ENCODE measurements at places on chromosomes 5 and 9.

DNA sequence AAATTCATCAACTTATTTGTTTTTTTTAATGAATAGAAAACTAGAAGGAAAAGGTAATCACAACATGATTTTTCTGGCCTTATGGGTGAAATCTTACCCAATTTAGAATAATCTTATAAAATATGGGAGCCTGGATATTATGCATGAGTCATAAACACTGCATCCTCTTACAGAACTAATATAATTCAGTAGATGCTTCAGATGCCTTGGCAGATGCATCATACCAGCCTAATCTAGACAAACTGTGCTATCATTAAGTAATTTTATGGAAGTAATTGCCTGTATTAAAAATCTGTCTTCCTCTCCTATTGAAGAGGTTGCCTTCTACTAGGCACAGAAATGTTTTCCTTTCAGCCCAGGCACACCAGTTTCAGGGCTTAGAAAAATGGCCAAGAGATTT lies 2384.6 kb upstream of the WWC1 start:
- DNase-seq: no peak

DNA sequence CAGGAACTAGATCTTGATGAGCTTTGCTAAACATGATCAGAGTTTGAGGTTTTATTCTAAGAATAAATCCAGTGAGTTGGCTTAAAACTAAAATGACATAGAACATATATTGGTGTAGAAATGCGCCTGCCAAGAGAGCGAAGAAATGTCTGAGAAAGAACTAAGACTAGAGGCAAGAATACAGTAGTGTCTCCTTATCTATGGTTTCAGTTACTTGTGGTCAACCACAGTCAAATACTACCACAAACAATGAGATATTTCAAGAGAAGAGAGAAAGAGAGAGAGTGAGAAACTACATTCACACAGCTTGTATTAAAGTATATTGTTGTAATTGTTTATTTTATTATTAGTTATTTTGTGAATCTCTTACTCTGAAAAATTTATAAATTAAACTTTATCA lies 254.4 kb upstream of the CDH10 start:
- DNase-seq: no peak

- no peak for DNase-seq
These were observed 128.8 kb downstream of the FSTL4 start for GRCh38 chr5:133483406-133484090.

DNA sequence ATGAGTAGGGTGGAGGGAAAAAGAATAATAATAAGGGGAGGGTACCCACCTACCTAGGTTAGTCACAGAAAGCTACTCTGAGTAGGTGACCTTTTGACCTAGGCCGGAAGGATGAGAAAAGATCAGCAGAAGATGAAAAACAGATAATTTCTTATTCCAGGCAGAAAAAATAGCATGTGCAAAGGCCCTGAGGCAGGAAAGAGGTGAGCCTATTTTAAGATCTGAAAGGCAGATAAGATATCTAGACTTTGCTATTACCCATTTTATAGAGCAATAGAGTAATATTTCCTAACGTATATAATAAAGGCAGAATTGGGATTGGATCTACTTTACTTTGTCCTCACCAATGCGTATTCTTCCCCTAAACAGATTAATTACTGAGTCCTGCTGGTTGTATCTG lies 393.9 kb upstream of the MPDZ start:
- no peak for DNase-seq

- DNase-seq: no peak
These were observed 12.1 kb downstream of the TGFBI start for GRCh38 chr5:136040746-136041415.

DNA sequence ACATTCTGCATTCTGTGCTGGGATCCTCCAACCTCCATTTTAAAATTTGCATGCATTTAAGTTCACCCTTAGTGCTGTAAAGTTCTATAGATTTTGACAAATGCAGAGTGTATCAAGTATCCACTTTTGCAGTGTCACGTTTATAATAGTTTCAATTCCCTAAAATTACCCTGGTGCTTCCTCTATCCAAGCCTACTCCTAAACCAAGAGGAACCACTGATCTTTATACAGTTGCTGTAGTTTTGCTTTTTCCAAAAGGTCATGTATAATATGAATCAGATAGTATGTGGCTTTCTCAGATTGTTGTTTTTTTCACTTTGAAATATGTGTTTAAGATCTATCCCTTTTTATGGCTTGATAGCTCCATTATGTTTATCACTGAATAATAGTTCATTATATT lies 468.4 kb upstream of the CDH6 start:
- no peak for DNase-seq

DNA sequence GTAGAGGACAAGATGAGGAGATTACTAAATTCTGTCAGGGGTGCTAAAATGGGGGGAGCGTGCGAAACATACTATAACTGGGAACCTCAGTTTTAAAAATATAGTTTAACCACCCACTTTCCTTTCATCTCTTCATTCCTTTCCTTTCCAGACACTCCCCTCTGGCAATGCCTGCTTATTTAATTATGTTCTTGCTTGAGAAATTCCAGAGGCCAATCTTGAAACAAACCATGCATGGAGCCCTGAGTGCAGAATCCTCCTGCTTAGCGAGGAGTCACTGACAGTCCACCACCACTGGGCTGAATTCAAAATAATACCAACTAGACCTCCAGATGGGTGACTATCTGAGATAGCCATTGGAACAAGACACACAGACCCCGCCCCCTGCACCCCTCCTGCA lies 29.7 kb upstream of the C9orf72 start:
- no peak for DNase-seq

DNA sequence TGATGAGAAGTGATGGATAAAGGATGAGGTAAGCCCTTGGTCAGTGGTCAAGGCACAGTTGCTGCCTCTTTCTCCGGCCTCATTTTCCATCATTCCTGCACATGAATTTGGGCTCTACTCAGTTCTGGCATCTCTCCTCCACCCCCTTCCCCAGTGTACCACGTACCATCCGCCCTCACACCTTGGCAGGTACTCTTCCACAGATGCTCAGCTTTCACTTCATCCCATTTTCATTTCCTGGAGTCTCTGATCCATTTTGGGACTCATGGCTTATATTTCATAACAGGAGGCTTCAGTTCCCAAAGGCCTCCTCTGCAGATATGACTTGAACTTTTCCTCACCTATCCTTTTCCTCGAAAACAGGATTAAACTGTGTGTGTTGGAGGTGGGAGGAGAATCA lies 326.7 kb downstream of the ASTN2 start:
- DNase-seq: no peak

GRCh38 chr5:23742701-23743100 lies 235.3 kb downstream of the PRDM9 start:
- DNase-seq: no peak

GRCh38 chr5:139839918-139840317 lies 44.3 kb downstream of the PSD2 start:
- DNase-seq: no peak

GRCh38 chr5:51018423-51018822 lies 352.0 kb downstream of the PARP8 start:
- DNase-seq: no peak

DNA sequence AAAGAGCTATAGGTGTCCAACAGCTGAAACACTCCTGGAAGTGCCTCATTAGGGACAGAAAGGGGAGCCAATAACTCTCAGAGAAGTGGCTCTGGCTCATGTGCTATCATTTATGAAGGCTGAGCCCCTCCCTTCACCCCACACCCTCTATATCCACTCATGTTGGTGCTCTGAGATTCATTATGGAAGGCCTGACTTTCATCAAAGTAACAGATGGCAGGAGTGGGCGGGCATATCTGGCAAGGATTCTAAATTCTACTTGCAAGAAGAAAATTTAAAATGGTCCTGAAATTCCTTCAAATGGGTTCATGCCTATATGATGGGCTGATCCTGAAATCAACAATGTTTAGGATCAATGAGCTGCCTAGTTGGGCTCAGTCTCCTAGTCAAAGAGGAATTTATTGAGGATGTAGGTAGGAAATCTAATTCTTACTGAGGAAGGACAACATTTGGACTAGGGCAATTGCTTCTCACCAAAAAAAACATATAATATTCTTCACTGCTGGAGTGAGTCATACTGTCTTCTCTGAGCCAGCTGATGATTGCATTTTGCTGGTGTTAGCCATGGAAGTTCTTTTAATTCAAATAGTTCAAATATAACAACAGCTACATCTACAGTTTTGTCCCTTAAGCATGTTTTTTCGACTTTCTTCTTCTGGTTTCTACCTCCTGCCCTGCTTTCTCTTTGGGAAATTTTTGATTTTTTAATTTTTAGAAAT lies 23.5 kb downstream of the NMRK1 start:
- no peak for DNase-seq

DNA sequence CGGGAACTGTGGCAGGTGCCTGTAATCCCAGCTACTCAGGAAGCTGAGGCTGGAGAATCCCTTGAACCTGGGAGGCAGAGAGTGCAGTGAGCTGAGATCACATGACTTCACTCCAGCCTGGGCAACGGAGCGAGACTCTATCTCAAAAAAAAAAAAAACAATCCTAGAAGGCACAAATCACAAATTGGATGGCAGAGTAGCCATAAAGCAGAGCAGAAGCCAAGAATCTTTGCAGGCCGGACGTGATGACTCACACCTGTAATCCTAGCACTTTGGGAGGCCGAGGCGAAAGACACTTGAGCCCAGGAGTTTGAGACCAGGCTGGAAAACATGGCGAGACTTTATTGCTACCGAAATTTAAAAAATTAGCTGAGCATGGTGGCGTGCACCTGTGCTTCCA lies 9.2 kb upstream of the FUBP3 start:
- DNase-seq: no peak

DNA sequence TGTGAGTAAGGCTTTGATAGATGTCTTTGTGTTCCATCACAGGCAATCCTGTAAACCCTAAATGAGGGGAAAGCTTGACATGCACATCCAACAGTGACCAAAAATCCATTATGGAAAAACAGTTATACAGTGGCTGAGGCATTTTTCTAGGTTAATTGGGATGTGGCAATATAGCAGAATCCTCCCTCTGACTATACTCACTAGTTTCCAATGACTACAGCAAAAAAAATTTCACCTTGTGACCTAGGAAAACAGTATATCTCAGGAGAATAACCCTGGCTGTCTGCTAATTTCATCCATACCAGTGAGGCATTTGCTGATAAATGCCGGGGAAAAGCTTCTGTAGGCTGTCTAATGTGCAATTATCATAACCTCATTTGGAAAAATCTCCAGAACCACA lies 49.9 kb upstream of the SNCAIP start:
- DNase-seq: no peak

- no peak for DNase-seq
These were observed 339.7 kb upstream of the CLINT1 start for GRCh38 chr5:158198636-158199035.

DNA sequence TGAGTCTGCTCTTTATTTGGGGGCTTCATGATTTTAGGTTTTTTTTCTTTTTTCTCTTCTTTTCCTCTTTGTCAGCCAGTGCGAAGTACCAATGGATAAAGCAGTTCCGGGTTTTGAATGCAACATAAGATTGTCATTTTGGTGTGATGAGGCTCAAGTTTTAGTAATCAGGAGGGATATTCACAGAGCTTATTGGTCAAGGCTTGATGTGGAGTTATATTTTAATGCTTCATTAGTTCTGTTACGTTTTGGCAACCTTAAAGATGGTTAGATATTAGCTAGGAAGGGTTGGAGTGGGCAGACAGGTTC lies 1.4 kb downstream of the PIK3R1 start:
- no peak for DNase-seq

DNA sequence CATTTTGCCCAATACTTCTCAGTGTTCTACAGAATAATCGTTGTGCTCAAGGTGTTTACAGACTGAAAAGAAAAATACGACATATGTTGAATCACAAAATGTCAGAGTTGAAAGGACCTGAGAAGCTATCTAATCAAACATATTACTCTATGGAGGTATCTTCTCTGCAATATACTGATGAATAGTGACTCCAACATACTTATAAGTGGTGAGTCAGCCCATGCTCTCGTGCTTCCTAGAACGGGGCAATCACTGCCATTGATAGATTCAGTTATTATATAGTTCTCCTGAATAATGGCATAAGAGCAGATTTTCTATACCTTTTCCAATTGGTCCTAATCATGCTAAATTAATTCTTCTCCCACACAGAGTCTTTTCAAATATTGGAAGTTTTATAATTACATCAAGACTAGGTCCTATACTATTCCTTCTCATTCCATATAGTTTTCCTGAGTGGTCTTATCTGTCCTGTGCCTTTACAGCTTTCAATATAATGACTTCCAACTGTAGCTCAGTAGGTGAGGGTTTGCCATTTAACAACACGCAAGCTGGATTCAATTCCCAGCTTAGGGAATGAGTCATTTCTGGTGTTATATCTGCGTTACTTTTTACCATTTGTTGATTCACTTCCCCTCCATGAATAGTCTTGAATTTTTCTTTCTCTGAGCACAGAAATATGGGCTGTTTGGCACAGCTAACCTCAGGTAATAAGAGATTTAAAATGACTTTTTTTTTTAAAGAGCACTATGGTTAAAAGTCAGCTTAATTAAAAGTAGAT lies 81.1 kb downstream of the PLK2 start:
- DNase-seq: no peak

DNA sequence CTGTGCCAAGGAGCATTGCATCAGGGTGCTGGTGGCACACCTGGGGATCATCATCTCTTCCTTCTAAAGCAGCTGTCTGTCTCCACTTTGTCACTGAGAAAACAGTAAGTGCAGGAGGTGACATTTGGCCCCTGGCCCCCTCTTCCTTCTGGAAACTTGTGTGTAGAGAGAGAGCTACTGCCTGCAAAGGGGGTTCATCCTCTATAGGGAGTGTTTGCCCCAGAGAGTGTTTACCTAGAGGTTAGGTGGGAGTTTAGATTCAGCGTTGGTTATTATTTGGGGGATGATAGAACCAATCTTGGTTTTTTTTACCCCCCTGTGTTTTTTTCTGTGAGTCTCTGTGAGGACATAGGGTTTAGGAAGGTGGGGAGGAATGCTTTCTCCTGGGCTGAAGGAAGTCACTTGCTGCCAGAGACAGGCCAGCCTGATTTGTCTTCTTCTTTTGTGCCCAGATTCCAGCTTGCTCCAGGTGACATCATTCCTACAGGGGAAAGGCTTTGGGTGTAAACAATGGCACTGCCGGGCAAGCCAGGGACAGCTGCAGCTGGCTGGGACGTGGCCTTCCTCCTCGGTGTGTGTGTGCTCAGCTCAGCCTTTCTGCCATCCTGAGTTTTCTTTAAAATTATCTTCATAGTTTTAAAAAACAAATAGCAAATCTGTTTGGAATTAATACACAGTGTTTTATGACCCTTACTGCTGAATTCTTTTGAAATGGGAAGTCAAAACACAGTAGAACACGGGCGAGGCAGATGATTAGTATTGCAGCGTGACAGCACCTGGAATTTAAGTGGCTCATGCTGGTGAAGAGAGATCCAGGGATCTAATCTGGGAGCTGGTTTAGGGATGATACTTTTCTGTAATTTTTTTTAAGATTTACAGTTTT lies 24.5 kb downstream of the PRRC2B start:
- peak; percentile 13 for DNase-seq

DNA sequence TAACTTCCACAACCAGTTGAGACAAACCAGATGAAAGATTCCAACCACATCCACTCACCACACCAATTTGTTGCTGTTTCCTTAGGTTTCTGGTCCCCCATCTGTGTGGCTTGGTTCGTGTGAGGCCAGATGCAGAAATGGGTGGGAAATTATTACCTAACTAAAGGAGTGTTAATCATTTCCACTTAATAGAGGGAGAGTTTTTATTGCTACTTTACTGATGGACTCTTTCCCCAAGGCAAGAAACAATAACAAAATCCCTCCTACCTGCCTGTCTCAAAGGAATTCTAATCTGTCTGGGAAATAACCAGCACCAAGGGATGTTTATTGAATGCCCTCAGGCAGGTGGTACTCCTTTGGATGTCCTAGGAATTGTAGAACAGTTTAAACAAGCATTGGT lies 76.3 kb downstream of the TMEM167A start:
- no peak for DNase-seq

GRCh38 chr9:118271936-118272335 lies 567.7 kb downstream of the TLR4 start:
- DNase-seq: no peak

Measured in left lung (tissue), 14 donors.